ENCODE measurements at places on chromosomes 5 and 9. TPM values are rescaled to one million over a fixed set of nuclear protein-coding genes. Genes with fewer than 3 reads are reported as not detected.
A peak's percentile ranks its signal among the peaks of the same experiment; 100 is the strongest.

Gene ACOT12
- total RNA-seq: not detected

Gene GARNL3
- 22.4 TPM for total RNA-seq

Gene LRRC19
- not detected for total RNA-seq

Gene SLC36A1
- total RNA-seq: 13.7 TPM

Gene CDKN2A
- total RNA-seq: 0.57 TPM

Gene PHYHD1
- 20.0 TPM for total RNA-seq

Gene PCDHB2
- 23.1 TPM for total RNA-seq

Gene RRAGA
- 48.0 TPM for total RNA-seq

Gene BTNL9
- 1.8 TPM for total RNA-seq

DNA sequence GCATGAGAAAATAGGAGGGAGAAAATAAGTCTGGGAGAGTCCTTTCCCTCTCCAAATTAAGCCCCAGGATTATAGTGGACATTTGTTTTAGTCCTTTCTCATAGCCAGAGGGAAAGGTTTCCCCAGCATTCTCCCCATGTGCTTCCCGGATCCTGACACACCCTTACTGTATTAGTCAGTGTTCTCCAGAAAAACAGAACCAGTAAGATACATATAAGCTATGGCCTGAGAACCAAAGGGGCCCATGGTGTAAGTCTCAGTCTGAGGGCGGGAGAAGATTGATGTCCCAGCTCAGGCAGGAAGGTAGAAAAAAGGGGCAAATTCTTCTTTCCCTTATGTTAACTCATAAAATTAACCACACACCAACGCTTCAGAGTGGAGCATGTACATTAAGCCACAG is 25.6 kb upstream of the SPATA31D4 start:
- H3K27ac ChIP-seq: no peak overlapping the region
- no peak for DNase-seq
- H3K36me3 ChIP-seq: no peaks in the 10 kb centered on the region
- H3K27me3 ChIP-seq: no peaks in the 10 kb centered on the region

GRCh38 chr9:16243798-16244197 is 626.7 kb downstream of the BNC2 start:
- no peak for DNase-seq
- no peak overlapping the region for H3K27ac ChIP-seq
- H3K4me1 ChIP-seq: peaks cover 27% of the 10 kb centered on the region
- H3K27me3 ChIP-seq: no peaks in the 10 kb centered on the region
- H3K4me3 ChIP-seq: no peak overlapping the region

DNA sequence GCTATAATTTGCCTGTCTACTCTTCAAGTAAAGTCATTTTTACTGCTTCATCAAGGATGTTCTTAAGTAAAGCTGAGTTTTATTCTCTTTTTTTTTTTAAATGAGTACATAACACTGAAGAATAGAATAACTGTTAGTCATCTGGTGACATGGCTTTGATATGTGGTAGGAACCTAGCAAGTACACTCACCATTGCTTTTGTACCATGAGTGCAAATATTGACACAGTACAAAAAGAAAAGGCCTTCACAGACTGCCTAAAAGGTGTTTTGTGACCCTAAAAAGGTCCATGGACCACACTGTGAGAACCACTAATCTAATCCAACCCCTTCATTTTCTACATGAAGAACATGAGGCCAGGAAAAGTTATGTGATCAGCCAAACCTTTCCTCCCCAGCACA is 55.0 kb downstream of the ECPAS start:
- no peaks in the 10 kb centered on the region for H3K27me3 ChIP-seq
- no peak overlapping the region for H3K4me3 ChIP-seq
- no peak for DNase-seq
- H3K27ac ChIP-seq: no peak overlapping the region
- no peaks in the 10 kb centered on the region for H3K4me1 ChIP-seq
- peaks cover 72% of the 10 kb centered on the region for H3K36me3 ChIP-seq

DNA sequence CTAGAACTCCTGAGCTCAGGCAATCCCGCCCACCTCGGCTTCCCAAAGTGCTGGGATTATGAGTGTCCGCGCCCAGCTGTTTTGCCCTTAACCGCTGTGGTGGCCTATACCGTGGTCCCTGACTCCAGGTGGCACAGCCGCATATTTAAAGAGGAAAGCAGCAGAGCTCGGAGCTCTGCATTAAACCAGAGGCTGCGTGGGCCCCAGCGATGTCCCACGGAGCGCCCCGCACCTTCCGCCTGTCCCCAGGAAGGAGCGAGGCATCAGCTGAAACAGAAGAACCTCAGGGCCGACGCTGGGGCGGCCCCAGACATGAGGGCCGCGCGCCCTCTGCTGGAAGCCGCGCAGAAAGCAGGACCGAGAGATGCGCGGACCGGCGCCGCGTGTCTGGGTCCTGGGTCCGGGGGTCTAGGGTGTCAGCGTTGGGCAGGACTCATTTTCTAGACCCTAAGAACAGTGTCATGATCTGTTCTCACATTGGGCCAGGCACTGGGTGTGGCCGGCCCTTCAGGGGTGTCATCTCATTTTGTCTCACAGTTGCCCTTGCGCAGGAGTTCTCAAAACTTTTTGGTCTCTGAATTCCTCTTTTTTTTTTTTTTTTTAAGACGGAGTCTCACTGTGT is 37.7 kb downstream of the LAMC3 start:
- H3K36me3 ChIP-seq: peaks cover 10% of the 10 kb centered on the region
- peak; percentile 83 for DNase-seq
- H3K4me1 ChIP-seq: no peaks in the 10 kb centered on the region
- H3K27ac ChIP-seq: no peak overlapping the region

DNA sequence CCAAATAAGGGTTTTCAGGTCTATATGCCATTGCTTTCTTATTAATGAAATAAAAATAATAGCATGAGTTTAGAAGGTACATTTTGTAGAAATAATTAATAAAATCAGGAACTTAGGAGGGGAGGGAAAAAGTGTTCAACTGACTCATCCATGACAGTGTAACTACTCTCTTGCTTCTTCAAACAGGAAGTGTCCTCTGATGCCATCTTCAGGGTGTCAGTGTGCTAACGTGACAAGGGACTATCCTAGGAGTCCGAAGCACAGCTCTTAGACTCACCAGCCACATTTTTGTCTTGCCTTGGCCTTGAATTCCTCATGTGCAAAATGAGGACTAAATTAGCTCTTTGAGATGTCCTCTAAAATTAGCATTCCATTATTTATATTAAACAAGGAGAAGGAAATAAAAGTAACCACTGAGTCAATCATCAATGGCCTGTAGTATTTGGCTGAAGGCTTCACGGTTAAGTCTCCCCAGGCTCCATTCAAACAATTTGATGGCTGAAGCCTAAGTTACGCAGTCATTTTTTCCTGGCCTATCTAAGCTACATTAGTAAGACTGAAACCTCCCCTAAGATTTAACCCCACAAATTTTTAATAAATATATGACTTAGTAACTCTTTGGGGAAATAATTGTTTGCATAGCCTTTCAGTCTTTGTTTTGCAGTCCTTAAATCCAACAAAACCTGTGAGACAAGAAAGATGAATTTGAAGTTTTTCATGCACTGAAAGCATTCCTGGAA is 151.1 kb downstream of the ARL15 start:
- no peak overlapping the region for H3K27ac ChIP-seq
- no peak for DNase-seq
- no peaks in the 10 kb centered on the region for H3K27me3 ChIP-seq

DNA sequence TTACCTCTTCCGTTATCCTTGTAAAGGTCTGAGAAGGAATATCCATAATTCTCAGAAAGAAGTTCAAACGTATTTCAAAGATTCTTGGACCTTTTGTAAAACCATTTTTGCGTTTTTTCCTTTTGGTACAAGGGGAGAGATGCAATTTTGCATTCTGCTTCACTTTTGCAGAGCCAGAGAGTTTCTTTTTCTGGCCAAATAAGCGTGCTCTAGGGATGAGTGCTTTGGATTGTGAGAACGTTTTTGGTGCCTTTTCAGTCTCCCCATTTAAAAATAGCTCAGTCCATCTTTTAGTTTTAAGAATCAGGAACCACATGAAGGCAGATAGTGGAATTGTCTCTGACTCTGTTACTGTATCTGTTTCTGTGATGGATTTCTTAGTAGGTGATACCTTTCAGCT is 1.5 kb downstream of the ARHGAP26 start:
- peaks cover 12% of the 10 kb centered on the region for H3K27me3 ChIP-seq
- peaks cover 36% of the 10 kb centered on the region for H3K4me1 ChIP-seq
- H3K4me3 ChIP-seq: peak overlapping the region; percentile 92
- H3K27ac ChIP-seq: no peak overlapping the region
- no peak for DNase-seq

DNA sequence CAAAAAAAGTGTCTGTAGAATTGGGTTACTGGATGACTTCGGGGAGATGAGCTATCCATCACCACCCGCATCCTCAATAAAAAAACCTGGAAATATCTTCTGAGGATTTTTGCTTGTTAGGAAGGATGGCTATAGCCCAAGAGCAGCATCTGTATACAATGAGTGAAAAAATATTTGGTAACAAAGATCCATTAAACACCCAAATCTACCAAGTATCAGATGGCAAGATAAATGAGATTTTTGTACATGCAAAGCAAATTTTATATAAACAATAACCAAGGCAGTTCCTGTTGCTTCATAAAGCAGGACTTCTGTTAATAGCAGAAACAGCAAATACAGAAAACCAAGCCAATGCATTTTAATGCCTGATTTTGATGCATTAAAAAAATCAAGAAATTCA is 166.6 kb downstream of the SLC28A3 start:
- no peaks in the 10 kb centered on the region for H3K27me3 ChIP-seq
- peaks cover 5% of the 10 kb centered on the region for H3K4me1 ChIP-seq
- H3K27ac ChIP-seq: no peak overlapping the region

- peaks cover 48% of the 10 kb centered on the region for H3K36me3 ChIP-seq
- no peak overlapping the region for H3K4me3 ChIP-seq
- peaks cover 36% of the 10 kb centered on the region for H3K4me1 ChIP-seq
- H3K27me3 ChIP-seq: no peaks in the 10 kb centered on the region
These were observed 49.5 kb downstream of the TJP2 start for GRCh38 chr9:69223605-69224004.

DNA sequence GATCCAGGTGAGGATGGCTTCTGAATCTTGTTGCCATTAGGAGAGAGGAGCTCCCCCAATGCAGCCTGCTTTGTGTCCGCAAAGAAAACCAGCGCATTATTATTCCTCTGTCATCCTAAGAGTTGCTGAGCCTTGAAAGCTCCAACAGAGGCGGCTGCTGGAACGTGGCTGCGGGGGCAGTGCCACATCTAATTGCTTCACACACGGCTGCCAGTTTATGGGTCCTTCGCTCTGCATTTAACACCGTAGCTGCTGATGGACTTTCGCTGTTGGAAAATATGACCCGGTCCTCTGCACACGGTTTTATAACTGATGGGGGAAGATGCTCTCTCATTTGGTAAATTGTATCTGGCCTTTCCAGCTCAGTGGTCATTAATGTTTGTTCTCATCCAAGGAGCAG is 38.0 kb downstream of the ZNF622 start:
- DNase-seq: no peak
- no peak overlapping the region for H3K27ac ChIP-seq
- peaks cover 7% of the 10 kb centered on the region for H3K27me3 ChIP-seq

GRCh38 chr5:131196331-131196730 is 25.6 kb downstream of the LYRM7 start:
- H3K36me3 ChIP-seq: no peaks in the 10 kb centered on the region
- peaks cover 10% of the 10 kb centered on the region for H3K4me1 ChIP-seq
- no peak overlapping the region for H3K27ac ChIP-seq
- DNase-seq: no peak
- no peaks in the 10 kb centered on the region for H3K27me3 ChIP-seq

DNA sequence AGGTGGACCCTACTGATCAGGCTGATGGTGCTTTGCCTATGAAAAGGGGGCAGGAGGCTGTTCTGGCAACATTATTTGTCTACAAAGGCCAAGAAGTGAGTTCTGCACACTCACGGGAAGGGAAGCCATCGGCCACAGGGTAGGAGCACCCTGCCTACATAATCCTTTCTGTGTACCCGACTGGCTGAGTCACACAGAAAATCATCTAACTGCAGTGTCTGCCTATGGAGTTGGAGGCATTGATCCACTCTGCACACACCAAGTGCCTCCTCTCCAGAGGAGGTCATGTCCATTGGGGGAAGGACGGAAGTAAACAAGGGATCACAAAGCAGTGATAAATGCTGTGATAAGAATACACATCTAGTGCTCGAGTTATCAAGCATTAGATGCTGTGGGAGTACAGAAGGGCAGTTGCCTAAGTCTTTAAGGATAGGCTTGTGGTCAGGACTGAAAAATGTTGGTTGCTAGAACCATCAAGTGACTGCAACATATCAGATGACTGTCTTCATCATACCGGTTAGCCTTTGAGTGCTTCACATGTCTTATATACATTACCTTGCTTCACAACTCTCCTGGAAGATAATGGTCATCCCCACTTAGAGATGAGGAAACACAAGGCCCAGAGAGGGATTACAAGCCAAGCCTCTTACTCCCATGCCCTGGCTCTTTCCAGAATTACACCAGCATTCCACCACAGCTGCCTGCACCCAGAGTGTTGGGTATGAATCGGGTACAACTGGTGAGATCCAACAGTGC is 1.3 kb upstream of the SLC2A8 start:
- peaks cover 13% of the 10 kb centered on the region for H3K4me1 ChIP-seq
- H3K27me3 ChIP-seq: peaks cover 17% of the 10 kb centered on the region
- peak overlapping the region; percentile 95 for H3K27ac ChIP-seq
- H3K36me3 ChIP-seq: no peaks in the 10 kb centered on the region
- peak overlapping the region; percentile 77 for H3K4me3 ChIP-seq

DNA sequence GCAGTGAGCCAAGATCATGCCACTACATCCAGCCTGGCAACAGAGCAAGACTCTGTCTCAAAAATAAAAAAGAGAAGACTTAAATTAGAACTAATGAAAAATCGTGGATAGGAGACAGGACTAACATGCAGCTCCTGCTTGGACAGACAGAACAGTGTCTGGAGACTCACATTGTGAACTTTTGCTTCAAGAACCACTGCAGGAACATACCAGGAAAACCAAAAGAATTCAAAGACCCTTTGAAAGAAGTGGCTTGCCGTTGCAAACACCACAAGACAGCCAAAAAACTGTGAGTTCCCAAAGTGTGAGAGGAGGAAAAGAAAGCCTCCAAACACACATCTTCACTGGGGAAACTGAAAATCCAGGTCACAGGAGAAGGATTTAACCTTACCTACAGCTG is 48.8 kb upstream of the SNAPC3 start:
- peak overlapping the region; percentile 20 for H3K27ac ChIP-seq
- H3K27me3 ChIP-seq: no peaks in the 10 kb centered on the region
- H3K4me1 ChIP-seq: peaks cover 22% of the 10 kb centered on the region
- peaks cover 10% of the 10 kb centered on the region for H3K36me3 ChIP-seq
- no peak overlapping the region for H3K4me3 ChIP-seq

GRCh38 chr9:19809422-19810269 is 20.8 kb upstream of the SLC24A2 start:
- no peak overlapping the region for H3K4me3 ChIP-seq
- H3K27me3 ChIP-seq: no peaks in the 10 kb centered on the region
- no peak for DNase-seq
- H3K4me1 ChIP-seq: peaks cover 52% of the 10 kb centered on the region

- H3K4me3 ChIP-seq: no peak overlapping the region
- H3K4me1 ChIP-seq: peaks cover 68% of the 10 kb centered on the region
- peaks cover 3% of the 10 kb centered on the region for H3K36me3 ChIP-seq
- no peak overlapping the region for H3K27ac ChIP-seq
These were observed 147.7 kb upstream of the MAP3K1 start for GRCh38 chr5:56667692-56668091.

All from WTC11 (cell line).